Activated CD4-positive, alpha-beta T cell treated with anti-CD3 and anti-CD28 coated beads for 36 hours (primary cell): ENCODE measurements at places on chromosomes 2 and 18.

DNA sequence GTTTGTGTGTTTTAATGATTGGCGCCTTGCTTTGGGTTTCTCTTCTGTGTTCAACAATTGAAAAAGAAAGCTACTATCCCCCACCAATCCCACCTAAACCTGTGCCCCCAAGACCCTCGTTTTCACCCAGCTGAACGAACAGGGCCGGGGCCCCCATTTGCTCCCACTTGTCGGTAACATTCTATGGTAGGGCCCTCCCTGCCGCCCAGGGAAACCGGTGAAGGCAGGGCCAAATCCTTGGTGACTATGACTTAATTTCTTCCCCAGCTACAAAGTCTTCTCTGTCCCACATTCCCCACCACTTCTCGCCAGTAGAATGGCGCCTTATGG lies 598 bp upstream of the SNRNP200 start:
- DNase-seq = peak; percentile 23

- no peak for DNase-seq
Measured at GRCh38 chr18:55353806-55354205, 234.2 kb downstream of the TCF4 start.

- DNase-seq = no peak
Measured at GRCh38 chr2:172380436-172381274, 46.7 kb upstream of the ITGA6 start.

GRCh38 chr2:11121823-11122155 lies 33.5 kb upstream of the SLC66A3 start:
- DNase-seq = no peak

GRCh38 chr18:48813833-48814489 lies 136.8 kb downstream of the SMAD7 start:
- peak; percentile 15 for DNase-seq

- DNase-seq = no peak
Measured at GRCh38 chr2:62471816-62472215, 34.2 kb downstream of the TMEM17 start.

DNA sequence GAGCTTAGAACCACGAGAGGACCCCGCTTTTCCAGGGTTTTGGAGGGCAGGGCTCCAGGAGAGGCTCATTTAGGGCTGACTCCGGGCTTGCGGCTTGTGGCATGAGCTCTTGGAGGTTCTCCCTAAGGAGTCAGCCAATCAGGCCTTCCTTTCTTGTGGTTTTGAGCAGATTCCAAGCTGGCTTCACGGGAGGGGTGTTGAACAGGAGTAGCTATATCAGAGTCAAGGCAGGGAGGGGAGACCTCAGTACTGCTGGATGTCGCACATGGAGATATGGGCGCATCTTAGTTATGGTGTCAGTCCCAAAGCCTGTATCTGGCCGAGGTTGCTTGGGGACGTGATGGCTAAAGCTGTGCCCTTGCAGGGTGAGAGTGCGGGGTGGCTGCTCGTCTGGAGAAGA lies 98.6 kb downstream of the AGAP1 start:
- no peak for DNase-seq

DNA sequence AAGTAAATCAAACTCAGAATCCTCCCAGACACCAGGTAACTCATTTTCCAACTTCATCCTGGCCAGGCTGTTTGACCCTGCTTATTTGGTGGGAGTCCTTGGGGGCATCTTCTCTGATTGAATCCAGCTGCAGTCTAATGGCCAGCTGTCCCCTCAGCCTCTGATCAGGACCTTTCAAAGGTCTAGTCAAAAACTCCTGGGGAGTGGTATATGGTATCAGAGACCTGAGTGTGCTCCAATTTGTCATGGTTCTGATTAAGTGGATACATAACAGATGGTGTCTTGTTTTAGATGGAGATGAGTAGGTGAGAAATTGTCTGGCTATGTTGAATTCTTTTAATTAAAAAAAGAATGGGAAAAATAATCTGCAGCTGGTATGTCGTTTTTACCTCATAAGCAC lies 842.6 kb upstream of the ACVR2A start:
- DNase-seq = no peak

DNA sequence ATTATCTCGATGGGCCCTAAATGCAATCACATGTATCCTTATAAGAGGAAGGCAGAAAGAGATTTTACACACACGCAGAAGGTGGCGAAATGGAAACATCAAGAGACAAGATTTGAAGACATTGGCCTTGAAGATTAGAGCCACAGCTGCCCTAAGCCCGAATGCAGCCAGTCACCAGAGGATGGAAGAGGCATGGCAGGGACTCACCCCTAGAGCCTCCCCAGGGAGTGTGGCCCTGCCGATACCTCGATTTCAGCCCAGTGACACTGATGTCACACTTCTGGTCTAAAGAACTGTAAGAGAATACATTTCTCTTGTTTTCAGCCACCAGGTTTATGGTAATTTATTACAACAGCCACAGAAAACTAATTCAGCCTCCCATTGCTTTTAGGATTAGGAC lies 17.4 kb downstream of the TTC39C start:
- DNase-seq = no peak

DNA sequence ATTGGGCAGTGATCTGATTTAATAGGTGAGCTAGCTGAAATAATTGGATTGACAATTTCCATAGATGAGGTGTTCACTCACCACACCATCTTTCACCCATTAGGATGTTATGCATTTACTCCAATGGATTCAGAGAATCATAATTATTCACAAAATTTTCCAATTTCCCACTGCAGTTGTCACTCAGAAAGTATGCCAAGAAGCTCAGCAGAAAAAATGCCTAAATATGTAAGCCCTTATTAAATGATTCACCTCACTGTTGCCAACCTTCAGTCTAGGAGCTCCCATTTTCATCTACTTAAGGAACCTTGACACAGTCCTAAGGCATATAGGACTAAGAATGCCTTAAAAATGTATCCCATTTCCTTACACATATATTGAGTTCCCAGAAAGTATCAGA lies 94.3 kb downstream of the MBD2 start:
- DNase-seq = no peak

DNA sequence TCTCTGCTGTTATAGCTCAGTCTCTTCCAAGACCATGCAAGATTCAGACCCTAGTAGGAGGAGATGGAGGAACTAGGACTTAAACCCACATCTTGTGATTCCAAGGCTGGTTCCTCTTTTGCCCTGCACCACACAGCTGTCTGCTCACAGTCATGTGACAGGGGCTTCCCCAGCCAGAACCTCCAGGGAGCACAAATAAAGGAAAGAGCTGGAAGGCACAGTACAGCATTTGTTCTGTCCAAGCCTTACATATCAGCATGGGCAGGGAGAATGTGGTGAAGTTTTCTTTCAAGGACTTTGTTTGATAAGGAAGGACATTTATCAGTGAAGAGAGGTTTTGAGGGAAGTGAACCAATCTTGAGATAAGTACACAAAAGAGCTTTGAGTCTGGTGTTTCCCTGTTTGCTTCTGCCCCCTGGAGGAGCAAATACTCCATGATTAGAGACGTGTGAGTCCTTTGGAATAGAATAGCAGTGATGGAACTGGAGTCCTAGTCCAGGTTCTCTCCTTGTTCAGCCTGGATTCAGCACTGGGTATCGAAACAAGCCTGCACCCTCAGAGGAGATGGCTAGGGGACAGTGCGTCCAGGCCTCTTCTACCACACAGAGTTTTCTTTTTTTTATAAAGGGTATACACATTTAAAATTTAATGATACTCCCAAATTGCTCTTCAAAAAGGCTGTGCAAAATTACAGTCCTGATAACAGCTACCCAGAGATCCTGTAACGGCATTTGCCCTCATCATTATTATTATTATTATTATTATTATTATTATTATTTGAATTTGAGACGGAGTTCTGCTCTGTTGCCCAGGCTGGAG lies 24.6 kb upstream of the CASP10 start:
- peak; percentile 59 for DNase-seq

- DNase-seq = no peak
Measured at GRCh38 chr2:11121099-11121822, 34.0 kb upstream of the SLC66A3 start.

DNA sequence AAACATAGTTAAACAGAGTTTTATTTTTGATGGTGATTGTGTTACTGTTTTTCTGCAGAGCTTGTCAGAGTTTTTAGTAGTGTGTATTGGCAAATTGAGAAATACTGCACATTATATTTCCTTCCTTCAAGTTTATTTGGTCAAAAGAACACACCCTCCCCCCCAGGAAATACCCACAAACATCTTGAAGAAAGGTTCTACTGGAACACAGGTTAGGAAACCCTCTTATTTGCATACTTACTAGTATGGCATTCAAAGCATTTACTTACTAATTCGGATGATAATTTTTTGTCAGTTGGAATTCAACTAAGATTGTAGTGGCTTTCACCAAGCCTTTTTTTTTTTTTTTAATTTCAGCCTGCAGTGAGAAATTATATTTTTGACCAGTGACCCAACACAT lies 9.1 kb downstream of the CAB39 start:
- DNase-seq = no peak

DNA sequence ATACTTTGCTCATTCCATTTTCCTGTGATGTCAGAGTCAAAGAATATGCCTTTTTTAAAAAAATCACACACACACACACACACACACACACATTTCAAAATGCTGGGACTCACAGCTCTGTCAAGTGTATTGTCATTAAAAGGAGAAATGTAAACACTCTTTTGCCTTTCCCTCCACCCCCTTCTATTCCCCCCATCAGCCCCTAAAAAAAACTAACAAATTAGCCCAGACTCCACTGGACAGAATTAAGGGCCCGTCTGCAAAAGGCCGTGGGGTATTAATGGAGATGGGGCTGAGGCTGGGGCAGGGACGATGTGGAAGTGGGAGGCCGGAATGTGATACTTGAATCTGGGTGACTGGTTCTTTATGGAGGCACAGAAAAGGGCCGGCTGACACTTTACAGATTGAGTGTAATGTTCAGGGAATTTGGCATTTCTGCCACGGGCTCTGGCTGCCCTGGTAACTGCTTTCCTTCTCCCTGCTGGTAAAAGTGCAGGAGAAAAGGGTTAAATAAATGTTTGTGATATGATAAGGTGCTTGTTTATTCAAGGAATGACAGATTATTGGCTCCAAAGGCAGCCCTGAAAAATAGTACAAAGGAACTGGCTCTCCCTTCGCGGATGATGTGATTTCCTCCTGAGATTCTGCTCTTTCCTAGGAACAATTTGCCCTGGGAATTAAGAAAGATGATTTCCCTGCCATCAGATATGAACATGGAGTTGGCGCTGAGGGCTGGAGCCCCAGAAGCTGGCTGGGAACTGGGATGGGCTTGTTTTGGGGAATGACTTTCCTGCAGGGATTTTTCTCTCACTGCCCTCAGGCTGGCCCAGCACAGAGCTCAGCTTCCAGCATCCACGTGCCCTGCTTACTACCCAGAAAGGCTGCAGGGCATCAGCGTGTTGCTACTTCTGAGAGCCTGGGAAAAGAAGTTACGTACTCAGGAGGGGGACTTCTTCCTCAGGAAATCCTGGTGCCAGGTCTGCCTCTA lies 52.8 kb upstream of the CTAGE1 start:
- no peak for DNase-seq

GRCh38 chr2:516944-517343 lies 160.3 kb downstream of the TMEM18 start:
- DNase-seq = no peak

GRCh38 chr2:30454571-30454970 lies 7.5 kb downstream of the LCLAT1 start:
- DNase-seq = no peak

DNA sequence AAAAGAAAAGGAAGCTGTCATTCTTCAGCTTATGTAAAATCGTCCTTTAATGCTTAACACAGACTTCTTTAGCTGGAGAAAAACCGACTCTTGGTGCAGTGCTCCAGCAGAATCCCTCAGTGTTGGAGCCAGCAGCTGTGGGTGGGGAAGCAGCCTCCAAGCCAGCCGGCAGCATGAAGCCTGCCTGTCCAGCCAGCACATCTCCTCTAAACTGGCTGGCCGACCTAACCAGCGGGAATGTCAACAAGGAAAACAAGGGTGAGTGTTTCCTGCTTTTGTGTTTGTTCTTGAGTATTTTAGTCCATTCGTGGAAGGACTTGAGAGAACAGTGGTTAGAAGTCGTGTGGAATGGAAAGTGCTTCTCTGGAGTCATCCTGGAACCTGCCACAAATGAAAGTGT lies 38.9 kb downstream of the KDM3A start:
- DNase-seq = no peak

- peak; percentile 32 for DNase-seq
Measured at GRCh38 chr18:76252880-76253279, 242.2 kb downstream of the ZNF516 start.

DNA sequence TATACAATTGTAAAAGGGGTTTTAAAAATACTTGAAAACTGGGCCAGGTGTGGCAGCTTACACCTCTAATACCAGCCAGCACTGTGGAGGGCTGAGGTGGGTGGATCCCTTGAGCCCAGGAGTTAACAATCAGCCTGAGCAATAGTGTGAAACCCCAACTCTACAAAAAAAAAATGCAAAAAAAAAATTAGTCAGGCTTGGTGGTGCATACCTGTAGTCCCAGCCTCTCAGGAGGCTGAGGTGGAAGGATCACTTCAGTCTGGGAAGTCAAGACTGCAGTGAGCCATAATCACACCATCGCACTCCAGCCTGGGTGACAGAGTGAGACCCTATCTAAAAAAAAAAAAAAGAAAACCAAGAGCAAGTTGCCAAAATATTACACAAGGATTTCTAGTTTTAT lies 182.7 kb downstream of the UBE2E3 start:
- peak; percentile 31 for DNase-seq

- no peak for DNase-seq
Measured at GRCh38 chr2:7661502-7661901, 744.3 kb downstream of the RNF144A start.

GRCh38 chr2:160010361-160011145 lies 51.9 kb downstream of the PLA2R1 start:
- no peak for DNase-seq

GRCh38 chr2:200922439-200922838 lies 33.3 kb downstream of the NIF3L1 start:
- no peak for DNase-seq

- peak; percentile 84 for DNase-seq
Measured at GRCh38 chr2:64807417-64807816, 153.7 kb upstream of the SERTAD2 start.

GRCh38 chr2:200442471-200442870 lies 67.4 kb downstream of the KCTD18 start:
- no peak for DNase-seq

- DNase-seq = no peak
Measured at GRCh38 chr2:124081154-124081716, 56.1 kb downstream of the CNTNAP5 start.

DNA sequence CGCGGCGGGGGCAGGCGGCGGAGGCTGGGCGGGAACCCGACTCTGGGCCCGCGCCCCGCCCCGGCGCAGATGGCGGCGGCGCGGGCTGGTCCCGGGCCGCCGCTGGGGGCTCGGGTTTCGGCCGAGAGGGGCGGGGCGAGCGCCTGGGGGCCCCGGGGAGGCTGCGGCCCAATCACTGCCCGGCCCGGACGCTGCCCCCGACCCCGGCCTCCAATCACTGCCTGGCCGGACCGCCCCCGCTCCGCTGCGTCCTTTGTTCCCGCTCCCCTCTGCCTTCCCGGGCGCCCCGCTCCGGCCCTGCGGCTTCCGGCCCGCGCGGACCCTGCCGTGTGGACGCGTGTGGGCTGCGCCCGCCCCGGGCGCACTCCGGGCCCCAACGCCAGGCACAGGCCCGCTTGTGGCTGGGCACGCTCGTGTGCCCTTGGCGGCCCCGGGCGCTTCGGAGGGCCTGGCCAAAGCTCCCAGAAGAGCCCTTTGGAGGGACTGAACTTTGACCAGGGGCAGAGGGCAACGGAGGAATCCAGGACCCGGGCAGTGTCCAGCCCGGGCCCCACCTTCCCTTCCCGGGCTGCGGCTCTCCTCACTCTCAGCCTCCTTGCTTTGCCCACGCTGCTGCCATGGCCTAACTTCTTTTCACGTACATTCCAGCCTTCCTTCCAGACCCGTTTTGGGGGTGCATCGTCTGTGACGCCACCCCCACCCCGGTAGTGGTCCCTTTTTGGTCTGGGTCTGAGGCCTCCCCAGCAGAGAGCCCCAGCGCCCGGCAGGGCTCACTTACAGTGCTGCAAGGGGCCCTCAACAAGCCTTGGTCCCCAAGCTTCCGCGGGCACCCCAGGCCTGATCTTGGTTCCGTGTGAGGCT lies 27.1 kb upstream of the PTMA start:
- no peak for DNase-seq
